Stimulated activated CD4-positive, alpha-beta T cell treated with anti-CD3 and anti-CD28 coated beads, Interleukin-2, amount 100 ng/mL, for 4 hours (primary cell): ENCODE measurements at places on chromosomes 7 and 10.

DNA sequence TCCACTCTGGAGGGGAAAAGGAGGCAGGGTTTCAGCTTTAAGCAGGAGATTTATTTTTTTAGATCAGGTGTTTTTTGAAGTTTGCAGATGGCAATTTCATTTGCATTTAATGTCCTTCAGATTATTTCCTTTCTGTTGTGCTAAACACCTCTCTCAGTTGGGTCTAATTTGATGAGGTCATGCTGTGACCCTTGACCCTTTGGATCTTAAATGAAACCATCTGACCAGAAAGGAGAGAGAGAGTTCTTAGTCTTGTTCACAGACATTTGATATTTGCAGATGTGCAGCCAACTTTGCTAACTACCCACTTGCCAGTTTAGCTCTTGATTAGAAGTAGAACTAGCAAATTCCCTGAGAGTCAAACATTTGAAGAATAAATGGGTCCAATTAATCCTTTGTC, 101.5 kb upstream of the RAB11FIP2 start:
- DNase-seq = no peak

GRCh38 chr7:5702876-5703571, 78.4 kb downstream of the RNF216 start:
- no peak for DNase-seq

- DNase-seq = peak; percentile 69
Measured at GRCh38 chr7:1432411-1433082, 26.7 kb downstream of the MICALL2 start.

DNA sequence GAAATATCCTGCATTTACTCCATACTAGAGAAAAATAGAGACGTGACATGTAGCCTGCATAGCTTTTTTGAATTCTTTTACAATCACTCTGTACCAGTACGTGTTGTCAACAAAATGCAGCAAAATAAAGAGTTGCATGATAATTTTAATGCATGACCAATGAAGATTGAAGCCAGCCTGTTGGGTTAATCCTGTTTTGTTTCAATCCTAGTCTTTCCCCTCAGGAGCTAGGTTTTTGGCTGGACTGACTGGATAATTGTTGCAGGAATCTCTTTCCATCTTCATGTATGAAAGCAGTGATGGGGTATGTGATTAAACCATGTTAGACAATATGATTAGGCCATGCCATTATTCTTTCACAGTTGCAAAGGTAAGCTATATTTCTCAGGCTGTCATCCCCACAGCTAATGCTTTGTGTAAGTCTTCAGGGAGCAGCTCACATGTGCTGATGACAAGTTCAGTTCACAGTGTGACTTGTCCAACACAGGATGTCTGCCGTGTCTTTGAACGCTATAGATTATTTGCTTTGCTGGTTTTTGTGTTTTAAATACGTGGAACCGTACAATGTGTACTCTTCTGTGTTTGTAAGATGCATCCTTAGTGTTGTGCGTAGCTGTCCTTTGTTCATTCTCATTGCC, 24.4 kb downstream of the PAPSS2 start:
- DNase-seq = no peak

GRCh38 chr10:55630491-55631056, 730.5 kb downstream of the ZWINT start:
- DNase-seq = no peak

- DNase-seq = no peak
Measured at GRCh38 chr10:122051609-122052385, 62.8 kb downstream of the TACC2 start.

DNA sequence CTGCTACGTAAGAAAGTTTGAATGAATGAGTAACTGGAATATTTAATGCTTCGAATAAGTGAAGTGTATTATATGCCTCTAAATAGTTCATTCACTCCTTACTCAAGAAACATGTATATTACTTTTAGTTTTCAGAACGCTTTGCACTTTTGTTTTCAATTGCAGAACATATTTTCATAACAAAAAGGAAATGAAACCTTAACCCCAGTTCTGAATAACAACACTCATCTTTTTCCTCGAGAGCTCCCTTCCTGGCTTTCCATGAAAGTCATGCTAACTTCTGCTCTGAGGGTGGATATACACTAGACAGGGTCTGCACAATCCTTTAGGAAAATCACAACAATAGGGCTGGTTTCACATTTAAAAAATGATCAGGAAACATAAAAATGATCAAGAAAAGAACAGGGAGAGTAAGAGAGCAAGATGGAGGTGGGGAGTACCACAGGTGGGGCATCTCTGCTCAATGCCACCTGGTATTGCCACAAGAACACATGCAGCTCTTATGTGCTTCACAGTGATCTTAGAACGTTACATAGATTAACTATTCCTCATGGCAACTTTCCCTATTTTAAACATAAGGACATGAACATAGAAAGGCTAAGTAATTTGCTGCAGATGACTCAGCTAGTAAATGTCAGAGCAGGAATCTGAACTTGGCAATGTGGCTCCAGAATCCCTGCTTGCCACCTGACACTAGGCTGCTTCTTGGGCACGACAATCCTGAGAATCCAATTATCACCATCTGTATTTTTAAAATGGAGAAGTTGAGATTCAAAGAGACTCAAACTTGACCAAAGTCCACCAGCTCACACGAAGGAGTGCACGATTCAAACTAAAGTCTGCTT, 219.5 kb upstream of the AOAH start:
- no peak for DNase-seq

- no peak for DNase-seq
Measured at GRCh38 chr10:15084502-15084922, 4.1 kb downstream of the ACBD7 start.

DNA sequence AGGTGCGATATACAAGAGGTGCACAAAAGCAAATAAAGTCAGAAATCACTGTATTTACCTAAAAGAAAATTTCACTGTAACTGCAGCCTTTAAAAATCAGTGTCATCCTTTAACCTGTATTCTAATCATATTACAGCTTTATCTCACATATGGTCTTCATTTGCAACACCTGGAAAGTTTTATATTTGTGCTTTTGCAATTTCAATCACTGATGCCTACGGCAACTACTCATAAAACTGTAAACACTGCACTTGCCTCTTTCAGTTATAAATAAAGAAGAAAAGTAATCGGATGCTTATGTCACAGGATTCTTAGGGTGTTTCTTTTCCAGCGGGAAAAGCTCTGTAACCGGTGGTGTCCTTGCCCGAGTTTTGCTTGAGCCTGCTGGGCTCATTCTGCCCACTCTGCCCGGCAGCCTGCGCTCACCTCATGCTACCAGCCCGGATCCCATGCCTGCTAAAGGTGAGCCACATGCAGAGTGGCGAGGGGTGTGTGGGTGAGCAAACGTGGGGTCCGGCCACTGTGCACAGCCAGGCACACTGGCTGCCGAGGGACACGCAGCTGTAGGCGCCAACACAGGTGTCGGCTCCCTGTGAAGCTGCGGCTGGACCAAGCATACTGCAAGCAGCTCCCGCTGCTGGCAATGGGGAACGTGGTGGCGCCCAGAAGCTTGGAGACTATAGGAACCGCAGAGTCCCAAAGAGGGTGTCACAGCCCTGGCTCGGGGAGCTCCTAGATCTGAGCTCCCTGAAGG, 56.3 kb upstream of the ABCB5 start:
- DNase-seq = no peak

DNA sequence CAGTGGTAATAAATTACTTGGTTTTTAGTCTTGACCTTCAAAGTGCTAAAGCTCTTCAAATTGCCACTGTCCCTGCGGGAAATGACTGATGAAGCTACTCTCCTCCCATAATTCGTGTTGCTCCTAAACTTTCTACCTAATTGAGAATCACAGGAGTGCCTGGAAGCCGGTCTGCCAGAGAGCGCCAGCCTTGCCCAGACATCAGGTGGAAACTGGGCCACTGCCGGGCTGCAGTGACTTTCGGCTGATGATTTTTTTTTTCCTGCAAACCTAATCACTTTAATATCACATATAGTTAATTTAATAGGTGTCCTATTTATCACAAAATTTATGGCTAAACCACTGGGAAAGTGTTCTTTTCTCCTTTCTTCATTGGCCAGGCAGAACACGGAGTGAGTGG, 59.6 kb upstream of the UBE3C start:
- no peak for DNase-seq

DNA sequence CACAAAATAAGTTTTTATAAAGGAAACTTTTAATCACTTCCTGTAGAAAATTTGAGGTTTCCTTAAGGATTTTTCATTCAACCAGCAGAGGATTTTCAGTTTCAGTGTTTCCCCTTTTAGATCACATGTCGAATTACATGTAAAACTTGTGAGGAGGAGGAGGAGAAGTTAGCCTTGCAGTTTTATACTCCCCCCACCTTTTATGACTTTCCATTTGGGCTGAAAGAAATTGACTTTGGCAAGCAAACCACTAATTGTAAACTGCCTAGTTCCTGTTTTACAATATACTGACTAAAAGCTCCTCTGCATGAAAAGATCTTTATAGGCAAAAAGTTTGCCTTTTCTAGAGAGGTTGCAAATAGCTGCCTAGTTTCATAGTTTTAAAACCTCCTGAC, 3.0 kb downstream of the BAMBI start:
- DNase-seq = no peak

GRCh38 chr10:23363793-23364135, 19.2 kb upstream of the C10orf67 start:
- no peak for DNase-seq

DNA sequence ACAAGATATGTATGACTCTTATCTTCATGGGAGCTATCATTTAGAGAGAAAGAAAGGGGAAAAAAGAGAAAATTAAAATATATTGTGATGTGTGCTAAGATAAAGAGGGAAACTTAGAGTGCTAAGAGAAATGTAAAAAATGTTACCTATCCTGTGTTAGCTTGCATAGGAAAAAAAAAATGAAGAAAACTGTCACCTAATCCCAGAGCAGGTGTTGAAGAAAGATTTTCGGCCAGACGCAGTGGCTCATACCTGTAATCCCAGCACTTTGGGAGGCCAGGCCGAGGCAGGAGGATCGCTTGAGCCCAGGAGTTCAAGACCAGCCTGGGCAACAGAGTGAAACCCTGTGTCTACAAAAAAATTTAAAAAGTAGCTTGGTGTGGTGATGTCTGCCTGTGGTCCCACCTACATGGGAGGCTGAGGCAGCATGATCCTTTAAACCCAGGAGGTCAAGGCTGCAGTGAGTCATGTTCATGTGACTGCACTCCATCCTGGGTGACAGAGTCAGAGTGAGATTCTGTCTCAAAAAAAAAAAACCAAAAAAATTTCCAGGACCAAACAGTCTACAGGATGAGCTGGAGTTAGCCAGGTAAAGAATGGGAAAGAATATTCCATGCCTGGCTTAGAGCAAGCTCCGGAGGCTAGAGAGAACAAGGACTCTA, 2.4 kb upstream of the MKLN1 start:
- no peak for DNase-seq

- DNase-seq = no peak
Measured at GRCh38 chr7:123305840-123306375, 106.1 kb upstream of the SLC13A1 start.

- DNase-seq = no peak
Measured at GRCh38 chr7:101410743-101411507, 48.2 kb downstream of the COL26A1 start.

GRCh38 chr10:110686949-110687348, 42.8 kb downstream of the RBM20 start:
- DNase-seq = no peak

DNA sequence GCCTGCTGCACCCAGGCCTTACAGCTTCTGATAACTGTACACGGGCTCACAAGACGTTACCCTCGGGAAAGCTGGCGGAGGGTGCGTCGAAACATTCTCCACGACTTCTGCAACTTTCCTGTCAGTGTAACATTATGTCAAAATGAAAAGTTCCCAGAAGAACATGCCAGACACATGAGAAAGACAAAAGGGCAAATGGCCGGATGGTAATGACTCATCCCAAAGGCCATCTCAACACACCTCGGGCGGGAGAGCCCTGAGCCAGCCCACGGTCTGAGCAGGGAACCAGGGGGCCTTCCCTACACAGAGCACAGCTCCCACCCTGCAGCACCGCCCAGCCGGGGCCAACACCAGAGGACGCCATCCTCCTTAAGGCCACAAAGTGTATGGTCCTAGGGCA, 118.7 kb downstream of the MAD1L1 start:
- no peak for DNase-seq

DNA sequence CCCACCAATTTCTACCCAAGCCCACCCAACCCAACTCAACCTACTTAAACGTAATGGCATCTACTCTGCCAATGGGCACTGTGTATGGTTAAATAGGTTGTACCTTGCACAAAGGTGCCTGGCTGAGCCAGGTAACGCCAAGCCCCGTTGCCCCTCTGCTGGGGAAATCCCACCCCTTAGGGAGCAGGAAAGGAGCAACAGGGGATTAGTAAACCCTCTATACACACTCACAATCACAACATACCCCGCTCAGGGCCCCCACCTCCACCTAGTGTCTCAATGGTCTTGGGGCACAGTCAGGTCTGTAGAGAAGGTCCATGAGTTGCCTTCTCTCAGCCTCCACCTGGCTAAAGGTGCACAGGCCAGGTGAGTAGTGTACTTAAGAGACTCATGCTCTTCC, 74.3 kb upstream of the PCBD1 start:
- no peak for DNase-seq

GRCh38 chr7:19079066-19079465, 38.4 kb downstream of the TWIST1 start:
- DNase-seq = no peak

- no peak for DNase-seq
Measured at GRCh38 chr7:108246227-108246837, 116.2 kb upstream of the LAMB4 start.

- no peak for DNase-seq
Measured at GRCh38 chr7:141017555-141017954, 2.8 kb upstream of the MRPS33 start.

GRCh38 chr7:20839196-20839735, 52.6 kb upstream of the SP8 start:
- DNase-seq = no peak

DNA sequence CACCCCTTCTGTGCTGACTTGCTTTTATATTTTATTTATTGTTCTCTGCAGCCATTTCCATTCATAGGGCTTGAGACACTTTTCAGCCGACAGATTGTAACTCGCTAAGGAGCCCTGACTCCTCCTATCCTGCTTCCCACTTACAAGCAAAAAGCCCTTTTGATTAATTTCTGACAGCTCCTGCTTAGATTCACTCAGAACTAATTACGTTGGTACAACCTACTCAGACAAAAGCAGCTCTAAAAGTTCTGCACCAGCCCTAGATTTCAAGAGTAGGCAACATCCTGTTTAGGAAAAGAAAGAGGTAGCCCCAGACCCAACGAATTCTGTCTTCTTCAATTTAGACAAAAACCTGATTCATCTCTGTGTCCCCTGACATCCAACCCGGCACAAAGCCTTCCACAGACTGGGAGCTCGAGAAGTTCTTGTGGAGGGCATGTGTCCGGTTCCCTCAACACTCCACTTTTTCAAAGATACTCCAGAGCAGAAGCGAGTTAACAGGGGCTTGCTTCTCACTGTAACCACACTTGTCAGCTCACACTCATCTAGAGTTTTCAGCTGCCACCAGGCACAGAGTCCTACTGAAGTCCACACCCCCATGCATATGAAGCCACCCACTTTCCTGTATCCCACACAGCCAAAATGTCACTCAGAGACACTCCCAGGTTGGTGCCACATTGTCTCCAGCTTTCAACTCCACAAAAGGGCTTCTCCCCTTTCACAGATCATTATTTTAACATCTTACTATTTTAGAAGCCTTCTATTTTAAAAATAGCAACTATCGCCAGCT, 113.6 kb upstream of the NFE2L3 start:
- DNase-seq = no peak

GRCh38 chr7:43692582-43693373, 36.5 kb downstream of the COA1 start:
- no peak for DNase-seq
